Endodermal cell (in vitro differentiated cells): ENCODE measurements at places on chromosomes 2 and 18. TPM values are rescaled to one million over a fixed set of nuclear protein-coding genes. Genes with fewer than 3 reads are reported as not detected.

- H3K4me3 ChIP-seq, result no peak overlapping the region
- H3K4me1 ChIP-seq, result no peaks in the 10 kb centered on the region
- H3K27me3 ChIP-seq, result no peaks in the 10 kb centered on the region
- no peak overlapping the region for H3K27ac ChIP-seq
- no peak for DNase-seq
Measured at GRCh38 chr2:193349642-193350041, 1154.9 kb upstream of the TMEFF2 start.

DNA sequence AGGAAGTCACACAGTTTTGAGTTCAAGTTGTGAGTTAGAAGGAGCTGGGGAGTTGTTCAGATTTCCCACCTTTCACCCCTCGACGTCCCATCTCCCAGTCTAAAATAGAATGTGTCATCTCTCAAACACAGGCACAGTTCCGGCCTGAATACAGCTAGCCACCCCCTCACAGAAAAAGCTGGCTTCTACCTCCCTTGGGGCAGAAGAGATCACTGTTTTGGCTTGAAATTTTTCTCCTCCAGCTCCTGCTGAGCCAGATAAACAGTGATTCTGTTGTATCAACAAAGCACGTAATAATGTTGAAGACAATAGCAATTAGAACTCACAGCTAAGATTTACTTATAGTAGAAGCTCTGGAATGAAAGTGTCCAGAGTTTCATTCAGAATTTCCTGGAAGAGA, 74.7 kb downstream of the KIAA2012 start:
- H3K27ac ChIP-seq, result no peak overlapping the region
- H3K4me1 ChIP-seq, result peaks cover 28% of the 10 kb centered on the region
- no peaks in the 10 kb centered on the region for H3K27me3 ChIP-seq
- H3K4me3 ChIP-seq, result peak overlapping the region; percentile 61

DNA sequence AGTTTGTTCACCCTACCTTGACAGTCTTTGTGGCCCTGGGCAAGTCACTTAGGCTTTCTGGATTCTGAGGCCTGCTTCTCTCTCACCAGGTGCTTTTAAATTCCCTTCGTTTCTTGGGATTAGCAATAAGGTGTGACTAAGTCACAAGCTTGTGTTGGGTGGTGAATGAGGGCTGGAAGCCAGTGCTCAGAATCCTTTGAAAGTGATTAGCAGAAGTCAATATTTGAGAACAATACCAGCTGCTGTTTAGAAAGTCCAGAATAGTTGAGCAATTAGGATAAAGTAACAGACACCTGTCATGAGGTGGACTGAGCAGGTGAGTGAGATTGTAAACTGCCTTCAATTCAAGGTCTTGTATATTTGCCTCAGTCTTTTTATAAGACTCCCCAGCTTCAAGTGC, 19.3 kb upstream of the MGAT5 start:
- no peak overlapping the region for H3K27ac ChIP-seq
- no peak for DNase-seq
- peak overlapping the region; percentile 12 for H3K4me3 ChIP-seq
- peaks cover 9% of the 10 kb centered on the region for H3K4me1 ChIP-seq
- H3K36me3 ChIP-seq, result no peaks in the 10 kb centered on the region

The CELF4 gene
- 6.7 to 8.4 TPM (median 6.7 TPM) in 3 replicates for total RNA-seq

The SCYGR4 gene
- total RNA-seq, result not detected in 2 replicates
